ENCODE measurements at places on chromosomes 2 and 18.
A peak's percentile ranks its signal among the peaks of the same experiment; 100 is the strongest.

- DNase-seq = no peak
Observed at GRCh38 chr2:48016225-48017019, 110.1 kb upstream of the FBXO11 start.

DNA sequence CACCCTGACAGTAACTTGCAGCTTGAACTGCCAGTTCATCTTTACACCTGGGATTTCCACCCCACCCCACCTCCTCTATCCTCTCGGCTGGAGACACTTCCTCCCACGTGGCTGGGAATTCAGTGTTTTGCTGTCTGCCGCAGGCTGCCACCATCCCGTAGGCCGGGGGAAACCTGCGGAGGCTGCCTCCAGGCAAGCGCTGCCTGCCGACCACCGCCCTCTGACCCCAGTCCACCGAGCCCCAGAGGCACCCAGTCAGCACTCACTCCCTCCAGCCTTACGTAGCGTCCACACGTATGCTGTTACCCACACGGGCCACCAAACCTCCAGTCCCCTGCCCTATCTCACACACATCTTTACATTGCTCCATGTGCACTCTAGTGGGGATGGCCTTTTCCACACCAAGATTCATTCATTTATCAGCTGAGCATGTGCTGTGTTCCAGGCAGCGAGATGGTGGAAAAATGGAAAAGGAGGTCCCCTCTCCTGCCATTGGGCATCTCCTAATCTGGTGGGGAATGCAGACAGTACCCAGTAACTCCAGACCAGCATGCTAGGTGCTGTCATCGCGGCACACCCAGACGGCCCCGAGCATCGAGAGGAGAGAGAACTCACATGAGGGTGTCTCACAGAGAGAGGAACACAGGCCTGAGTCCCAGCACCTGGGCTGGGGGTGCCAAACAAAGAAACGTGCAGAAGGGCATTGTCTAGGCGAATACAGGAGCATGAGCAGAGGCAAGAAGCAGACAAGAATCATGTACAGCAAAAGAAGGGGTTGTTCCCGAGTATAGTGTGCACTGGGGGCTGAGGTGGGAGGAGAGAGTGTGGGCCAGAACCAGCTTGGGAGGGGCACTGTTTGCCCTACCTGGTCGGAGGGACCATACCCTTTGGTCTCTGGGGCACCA lies 166.9 kb downstream of the SMAD7 start:
- DNase-seq = no peak

DNA sequence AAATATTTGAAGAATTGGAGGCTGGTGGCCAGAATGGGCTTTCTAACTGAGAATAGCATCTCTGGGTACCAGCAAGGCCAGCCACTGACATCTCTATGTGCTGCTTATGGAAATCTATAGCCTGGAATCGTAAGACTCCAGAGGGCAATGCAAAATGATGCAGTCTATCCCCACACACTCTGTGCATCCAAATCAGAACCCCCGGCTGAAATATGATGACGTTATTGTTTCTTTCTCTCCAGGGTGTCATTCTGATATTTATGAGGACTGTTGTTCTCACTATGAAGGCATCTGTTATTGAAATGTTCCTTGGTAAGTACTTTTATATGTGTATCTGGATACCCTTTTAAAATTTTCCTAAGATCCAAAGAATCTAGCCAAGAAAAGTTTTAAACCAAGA lies 19.6 kb downstream of the VIT start:
- DNase-seq = no peak

- no peak for DNase-seq
Observed at GRCh38 chr2:22536133-22536532, 848.8 kb upstream of the KLHL29 start.

DNA sequence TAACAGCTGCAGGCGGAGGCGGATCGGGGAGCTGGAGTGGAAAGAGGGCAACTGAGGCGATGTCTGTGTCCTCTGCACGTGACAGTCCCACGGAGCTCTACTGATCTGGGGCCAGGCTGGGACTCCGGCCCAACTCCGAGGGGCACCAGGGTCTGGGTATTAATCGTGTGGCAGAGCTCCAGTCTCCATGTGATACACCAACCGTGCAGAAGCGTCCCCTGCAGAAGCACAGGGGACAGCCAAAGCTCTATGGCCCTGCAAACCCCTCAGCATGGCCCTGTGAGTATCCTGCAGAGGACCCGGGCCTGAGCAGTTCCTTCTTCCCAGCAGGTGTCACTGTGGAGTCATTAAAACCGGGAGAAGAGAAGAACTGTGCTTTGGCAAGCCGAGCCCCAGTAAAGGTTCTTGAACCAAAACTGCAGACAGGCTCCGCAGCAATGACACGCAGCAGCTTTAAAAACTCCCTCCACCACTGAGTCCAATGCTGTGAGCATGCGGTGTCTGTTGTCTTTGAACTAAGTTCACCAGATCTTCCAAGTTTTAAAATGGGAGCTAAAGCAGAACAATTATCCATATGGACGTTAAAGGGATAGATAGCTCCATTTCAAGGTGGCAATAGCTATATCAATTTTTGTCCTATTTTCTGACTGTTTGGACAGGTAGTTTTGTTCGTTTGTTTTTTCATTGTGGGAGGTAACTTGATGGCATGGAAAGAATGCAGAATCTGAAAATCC lies 79.4 kb downstream of the TMEM182 start:
- DNase-seq = peak; percentile 73

DNA sequence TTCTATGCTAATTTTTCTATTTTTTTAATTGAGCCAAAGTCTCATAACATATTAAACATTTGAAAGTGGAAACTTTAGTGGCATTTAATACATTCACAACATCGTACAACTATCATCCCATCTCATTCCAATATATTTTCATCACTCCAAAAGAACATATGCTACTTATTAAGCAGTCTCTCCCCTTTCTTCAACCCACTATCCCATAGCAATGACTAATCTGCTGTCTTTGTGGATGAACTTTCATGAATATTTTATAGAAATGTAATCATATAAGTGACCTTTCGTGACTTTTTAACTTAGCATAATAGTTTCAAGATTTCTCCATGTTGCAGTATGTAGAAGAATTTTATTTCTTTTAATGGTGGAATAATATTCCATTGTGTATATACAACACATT lies 90.3 kb downstream of the CCDC178 start:
- no peak for DNase-seq

Measured in common myeloid progenitor, CD34-positive (primary cell).